ENCODE measurements at places on chromosomes 1 and 21.

DNA sequence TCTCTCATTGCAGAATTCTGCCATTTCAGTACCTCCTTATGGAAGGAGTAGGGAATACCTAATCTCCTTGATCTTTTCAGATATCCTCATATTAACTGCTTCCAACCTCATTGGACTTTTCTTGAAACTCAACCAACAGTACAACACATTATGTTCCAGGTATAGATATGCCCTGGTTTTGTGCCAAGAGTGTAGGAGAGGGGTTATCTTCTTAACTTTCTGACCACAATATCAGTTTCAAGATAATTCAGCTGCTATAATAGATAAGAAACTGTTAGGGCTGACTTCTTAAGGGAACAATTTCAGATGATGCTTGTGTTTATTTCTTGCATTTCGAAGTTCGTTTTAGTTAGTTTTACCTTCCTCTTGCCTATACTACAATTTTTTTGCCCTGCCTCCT lies 2.1 kb upstream of the LPGAT1 start:
- no peak for DNase-seq

DNA sequence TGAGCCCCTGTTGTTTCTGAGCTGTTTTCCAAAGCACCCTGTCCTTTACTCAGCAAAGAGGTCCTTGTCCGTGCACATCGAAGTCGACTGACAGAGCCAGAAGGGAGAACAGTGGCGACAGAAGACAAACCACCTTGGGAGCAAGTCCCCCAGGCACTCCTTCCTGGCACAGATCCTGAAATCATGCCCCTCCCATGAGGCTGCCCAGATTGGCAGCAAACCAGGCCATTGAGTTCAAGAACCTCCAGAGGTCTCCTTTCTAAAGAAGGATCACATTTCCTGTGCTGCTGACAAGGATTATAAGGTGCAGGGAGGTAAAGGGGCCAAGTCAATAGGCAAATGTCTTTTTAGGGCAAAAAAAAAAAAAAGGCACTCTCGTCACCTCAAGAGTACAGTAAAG lies 84.7 kb upstream of the HIVEP3 start:
- DNase-seq, result no peak

DNA sequence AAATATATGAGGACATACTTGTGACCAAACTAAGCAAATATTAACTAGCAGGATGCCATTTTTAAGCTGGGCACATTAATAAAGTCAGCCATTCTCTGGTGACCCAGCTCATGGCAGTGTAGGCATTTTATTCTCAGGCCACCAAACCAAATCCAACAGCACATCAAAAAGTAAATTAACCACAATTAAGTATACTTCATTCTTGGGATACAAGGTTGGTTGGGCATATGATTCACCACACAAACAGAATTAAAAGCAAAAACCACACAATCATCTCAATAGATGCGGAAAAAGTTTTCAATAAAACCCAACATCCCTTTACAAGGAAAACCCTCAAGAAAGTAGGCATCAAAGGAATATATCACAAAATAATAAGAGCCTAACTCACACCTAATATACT lies 101.3 kb downstream of the FAF1 start:
- DNase-seq, result no peak

GRCh38 chr1:178232108-178232507 lies 138.2 kb downstream of the RASAL2 start:
- DNase-seq, result no peak

GRCh38 chr1:216005916-216006315 lies 417.3 kb downstream of the USH2A start:
- DNase-seq, result no peak

- no peak for DNase-seq
Observed at GRCh38 chr1:27760426-27760825, 12.6 kb upstream of the STX12 start.

DNA sequence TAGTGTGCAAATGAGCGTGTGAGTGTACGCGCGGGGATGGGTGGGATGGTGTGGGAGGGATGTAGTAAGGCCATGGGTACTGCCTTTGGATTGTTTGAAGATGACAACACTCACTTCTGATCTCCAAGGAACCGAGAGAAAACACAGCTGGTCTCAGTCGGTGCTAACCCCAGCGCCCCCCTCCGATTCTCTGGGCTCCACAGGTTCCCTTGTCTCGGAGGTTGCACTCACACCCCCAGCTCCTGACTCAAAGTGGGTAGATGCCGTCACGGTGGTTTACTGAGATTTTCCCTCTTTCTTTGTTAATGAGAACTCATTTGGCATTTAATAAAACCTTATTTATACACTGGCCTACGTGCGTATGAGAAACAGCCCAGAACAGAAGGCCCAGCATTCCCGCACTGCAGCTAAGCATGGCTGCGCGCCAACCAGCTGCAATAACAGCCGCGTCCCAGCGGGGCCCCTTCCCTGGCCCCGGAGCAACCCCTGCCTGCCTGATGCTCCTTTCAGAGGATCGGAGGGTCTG lies 25.8 kb downstream of the ABCA4 start:
- DNase-seq, result peak; percentile 32

DNA sequence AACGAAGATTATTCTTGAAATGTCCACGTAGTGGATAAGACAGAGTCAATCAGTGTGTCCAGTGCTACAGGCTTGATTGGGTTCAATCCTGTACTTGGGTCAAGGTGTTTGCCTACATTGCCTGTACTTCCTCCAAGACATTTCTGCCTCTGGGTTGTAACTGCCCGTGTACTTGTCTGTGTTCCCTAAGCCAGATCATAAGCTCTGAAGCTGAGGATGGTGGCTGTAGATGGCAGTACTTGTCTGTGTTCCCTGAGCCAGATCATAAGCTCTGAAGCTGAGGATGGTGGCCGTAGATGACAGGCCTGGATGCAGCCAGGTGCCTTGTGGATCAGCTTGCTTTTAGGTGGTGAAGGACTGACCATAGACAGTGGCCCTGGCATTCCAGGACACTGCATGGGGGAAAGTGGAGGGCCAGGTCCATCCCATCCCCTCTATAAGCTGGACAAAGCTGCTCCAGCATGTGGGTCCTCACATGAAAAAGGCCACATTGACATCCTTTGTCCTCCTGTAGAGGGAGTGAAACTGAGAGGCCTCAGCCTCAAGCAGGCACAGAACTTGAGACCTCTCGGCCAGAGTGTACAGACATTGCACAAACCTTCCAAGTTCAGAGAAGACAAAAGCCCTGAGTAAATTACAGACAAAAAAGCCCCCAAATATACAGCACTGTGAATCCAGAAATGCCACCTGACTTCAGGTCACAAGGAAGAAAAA lies 2.0 kb upstream of the SRM start:
- DNase-seq, result no peak

DNA sequence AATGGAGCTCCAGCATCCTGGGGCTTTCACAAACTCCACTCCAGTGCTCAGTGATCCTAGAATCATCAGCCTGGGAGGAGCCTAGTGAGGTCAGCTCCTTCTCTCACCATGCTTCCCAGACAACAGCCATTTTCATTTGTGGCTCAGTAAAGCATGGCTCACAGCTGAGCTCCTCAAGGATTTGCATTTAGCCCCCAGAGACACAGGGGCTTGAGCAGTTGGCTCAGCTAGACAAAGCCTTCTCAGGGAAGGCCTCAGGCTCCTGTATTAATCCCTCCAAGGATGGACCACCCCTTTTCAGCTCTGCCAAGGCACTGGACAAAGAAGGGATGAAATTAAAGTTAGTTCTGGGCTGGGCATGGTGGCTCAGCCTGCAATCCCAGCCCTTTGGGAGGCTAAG lies 39.5 kb downstream of the ERI3 start:
- no peak for DNase-seq
